CD4-positive, alpha-beta T cell (primary cell): ENCODE measurements at places on chromosomes 4 and X. TPM values are rescaled to one million over a fixed set of nuclear protein-coding genes. Genes with fewer than 3 reads are reported as not detected.
A peak's percentile ranks its signal among the peaks of the same experiment; 100 is the strongest.

DNA sequence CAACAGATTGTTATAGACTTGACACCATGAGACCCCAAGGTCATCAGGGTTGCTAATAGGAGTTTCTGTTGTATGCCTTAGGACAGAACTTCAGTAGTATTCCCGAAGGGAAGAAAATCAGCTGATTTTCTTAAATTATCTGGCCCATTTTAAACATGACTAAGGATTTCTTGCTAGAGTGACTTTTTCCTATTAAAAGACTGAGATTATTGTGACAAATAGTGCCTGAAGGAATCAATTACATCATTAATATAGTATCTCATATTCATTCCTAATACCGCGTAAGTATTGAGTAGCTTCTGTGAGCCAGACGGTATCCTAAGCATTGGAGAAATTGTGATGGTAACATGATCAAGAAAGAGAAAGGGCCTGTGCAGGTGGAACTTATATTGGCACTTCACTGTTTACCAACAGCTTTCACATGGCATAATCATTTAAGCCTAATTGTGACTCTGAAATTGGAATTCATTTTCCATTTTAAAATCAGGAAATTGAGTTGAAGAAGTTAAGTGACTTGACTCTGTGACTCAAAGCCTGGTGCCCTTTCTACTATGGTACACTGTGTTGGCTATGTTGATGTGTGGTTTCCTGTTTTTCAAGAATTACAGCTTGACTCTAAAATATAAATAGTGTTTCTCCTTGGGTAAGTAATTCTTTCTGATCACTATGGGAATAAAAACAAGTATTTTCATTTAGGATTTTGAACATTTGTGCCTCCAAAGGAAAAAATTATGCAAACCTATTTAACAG, 4.1 kb downstream of the AFF1 start:
- DNase-seq, result no peak

The SPANXN3 gene
- not detected for total RNA-seq

The RAB9B gene
- total RNA-seq, result 0.11 TPM

- no peak for DNase-seq
Observed at GRCh38 chr4:185651851-185652250, 116.5 kb upstream of the PDLIM3 start.

The PAQR3 gene
- total RNA-seq, result 29.5 TPM

The CT55 gene
- not detected for total RNA-seq

DNA sequence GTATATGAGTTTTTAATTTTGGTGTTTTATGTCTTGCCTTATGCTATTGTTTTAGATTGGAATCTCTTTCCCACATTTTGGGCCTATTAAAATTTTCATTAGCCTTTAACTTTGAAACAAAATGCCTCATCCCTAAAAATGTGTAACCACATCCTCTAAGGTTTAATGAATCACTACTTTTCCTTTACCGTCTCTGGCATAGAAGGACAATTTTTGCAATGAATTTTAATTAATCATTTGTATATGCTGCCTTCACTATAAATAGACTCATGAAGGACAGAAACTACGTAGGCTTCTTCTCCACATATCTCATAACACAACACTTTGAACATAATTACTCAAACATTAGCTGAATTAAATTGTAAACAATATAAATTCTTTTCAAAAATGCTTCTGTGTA, 421.5 kb downstream of the NLGN4X start:
- no peak for DNase-seq

The HELT gene
- not detected for total RNA-seq

GRCh38 chrX:39874202-39874816, 223.4 kb downstream of the BCOR start:
- peak; percentile 31 for DNase-seq

GRCh38 chr4:113564493-113564892, 197.0 kb downstream of the CAMK2D start:
- DNase-seq, result no peak

The FAM114A1 gene
- total RNA-seq, result not detected

DNA sequence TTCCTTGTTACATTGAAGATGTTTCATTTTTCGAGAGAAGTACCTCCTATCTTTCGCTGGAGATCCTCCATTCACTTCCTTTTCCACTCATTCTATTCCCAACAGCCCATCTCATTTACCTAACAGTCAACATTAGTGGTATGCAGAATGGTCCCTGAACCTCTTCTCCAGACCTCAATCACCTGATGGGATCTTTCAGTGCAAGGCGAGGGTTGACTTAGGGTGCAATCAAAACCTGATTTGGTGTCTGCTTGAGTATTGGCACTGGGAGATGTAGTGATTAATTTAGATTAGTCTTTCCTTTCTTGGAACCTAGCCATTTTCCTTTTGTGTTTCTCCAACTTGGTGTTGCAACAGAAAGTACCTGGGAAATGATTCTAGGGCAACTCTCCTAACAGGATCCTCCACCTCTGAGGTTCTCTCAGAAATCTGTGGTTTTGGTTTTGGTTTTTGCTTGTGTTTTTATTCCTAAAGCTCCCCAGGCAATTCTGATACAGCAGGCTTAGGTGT, 18.4 kb downstream of the DDX3X start:
- no peak for DNase-seq

DNA sequence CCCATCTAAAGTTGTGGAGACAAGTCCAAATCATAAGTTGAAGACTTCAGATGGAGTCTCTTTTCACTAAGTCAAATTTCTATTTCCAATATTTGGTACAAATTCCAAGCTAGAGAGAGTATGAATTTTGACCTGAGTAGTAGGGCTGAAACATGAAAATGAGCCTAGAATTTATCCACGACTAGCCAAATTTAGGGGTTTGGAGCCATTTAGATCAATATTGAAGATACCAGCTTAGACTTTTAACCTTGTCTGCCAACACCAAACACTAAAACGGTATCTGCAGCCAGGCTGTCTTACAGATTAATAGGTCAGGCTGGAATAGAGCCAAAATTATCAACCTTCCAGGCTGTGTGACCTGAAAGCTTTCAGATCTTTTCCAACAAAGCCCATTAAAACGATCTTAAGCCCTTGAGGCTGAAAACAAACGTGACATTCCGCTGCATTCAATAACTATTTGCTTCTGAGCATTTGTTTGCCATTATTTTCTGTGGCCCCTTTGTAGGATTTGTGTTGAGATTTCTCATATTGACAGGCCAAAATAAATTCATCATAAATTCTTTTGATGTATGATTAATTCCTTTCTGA, 268.7 kb upstream of the DKK2 start:
- no peak for DNase-seq

DNA sequence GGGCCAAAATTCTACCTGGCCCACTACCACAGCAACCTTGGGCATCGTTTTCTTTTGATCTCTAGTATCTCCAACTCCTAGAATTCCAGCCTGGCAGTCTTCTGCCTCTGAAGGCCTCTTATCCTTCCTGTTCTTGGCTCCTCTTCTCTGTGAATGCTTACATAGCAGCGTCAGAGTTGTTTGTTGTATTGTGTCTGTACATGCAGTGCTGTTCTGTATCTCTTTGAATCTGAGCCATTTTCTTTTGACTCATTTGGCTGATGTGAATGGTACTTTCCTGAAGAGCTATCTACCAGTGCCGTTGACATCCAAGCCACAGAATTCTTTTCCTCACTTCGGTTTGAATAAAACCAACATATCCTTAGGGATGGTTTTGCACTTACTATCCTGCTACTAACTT, 79.2 kb downstream of the TMEM164 start:
- DNase-seq, result no peak

DNA sequence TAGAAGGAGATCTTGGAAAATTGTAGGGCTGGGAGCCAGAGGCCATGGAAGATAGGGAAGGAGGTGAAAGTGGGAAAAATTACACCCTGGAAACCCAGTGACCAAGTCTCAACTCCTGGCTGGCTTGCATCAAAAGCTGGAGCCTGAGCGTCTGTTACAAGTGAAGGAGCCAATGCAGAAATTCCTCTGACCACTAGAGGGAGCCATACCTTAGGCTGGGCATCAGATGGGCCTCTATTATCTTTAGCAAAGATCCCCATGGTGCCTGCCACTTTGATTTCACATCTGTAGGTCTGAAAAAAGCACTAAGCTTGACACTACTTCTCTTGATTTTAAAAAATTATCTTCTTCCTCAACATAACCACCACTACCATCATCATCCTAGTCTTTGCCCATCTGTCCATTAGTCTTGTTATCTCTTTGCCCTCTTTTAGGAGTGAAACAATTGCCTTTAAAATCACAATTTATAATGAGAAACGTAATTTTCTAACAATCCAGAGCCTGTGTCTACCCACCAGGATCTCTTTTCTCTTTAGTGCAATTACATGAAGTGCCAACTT, 62.9 kb downstream of the ANAPC4 start:
- DNase-seq, result peak; percentile 9

The GAGE12J gene
- total RNA-seq, result not detected
